ENCODE measurements at places on chromosomes 13 and 19. TPM values are rescaled to one million over a fixed set of nuclear protein-coding genes. Genes with fewer than 3 reads are reported as not detected.

DNA sequence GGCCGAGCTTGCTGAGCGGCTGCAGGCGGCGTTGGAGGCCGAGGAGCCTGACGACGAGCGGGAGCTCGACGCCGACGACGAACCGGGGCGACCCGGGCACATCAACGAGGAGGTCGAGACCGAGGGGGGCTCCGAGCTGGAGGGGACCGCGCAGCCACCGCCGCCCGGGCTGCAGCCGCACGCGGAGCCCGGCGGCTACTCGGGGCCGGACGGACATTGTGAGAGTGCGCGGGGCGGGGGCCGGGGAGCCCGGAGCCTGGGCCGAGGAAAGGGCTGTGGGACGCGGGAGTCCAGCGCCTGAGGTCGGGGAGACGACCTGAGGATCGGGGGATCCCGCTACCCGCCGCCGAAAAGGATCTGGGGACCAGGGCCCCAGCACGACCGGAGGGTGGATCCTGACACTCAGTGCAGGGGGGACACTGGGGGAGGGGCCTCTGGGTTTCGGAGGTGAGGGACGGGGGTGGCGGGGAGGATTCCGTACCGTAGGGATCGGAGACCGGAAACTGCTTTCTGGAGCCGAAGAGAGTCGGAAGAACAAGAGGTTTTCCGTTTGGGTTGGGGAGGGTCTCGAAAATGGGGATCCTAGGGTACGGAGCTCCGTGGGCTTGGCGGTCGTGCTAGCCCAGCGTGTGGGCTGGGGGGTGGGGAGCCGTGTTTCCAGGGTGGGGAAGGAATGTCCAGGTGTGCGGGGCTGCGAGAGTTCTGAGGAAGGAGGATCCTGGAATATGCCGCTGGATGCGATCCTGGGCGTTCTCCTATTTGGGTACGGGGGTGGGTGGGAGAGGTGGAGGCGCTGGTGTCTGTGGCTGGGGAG is 616 bp downstream of the HNRNPUL1 start:
- DNase-seq = peak; percentile 79
- H3K4me3 ChIP-seq = peak overlapping the region; percentile 96
- peaks cover 22% of the 10 kb centered on the region for H3K4me1 ChIP-seq
- no peaks in the 10 kb centered on the region for H3K27me3 ChIP-seq

The TNNT1 gene
- total RNA-seq = not detected

- DNase-seq = no peak
- H3K4me1 ChIP-seq = peaks cover 18% of the 10 kb centered on the region
- no peaks in the 10 kb centered on the region for H3K36me3 ChIP-seq
- H3K27me3 ChIP-seq = no peaks in the 10 kb centered on the region
- no peak overlapping the region for H3K4me3 ChIP-seq
These were observed 177.3 kb downstream of the COL4A1 start for GRCh38 chr13:110129539-110130186.

- H3K36me3 ChIP-seq = no peaks in the 10 kb centered on the region
- peaks cover 35% of the 10 kb centered on the region for H3K27me3 ChIP-seq
- no peak overlapping the region for H3K27ac ChIP-seq
- DNase-seq = no peak
These were observed 9.1 kb downstream of the SLITRK5 start for GRCh38 chr13:87680298-87680697.

The MEIOSIN gene
- not detected for total RNA-seq

The METTL21C gene
- not detected for total RNA-seq

The BCL3 gene
- total RNA-seq = 4.4 TPM

The STK11 gene
- 55.1 TPM for total RNA-seq

GRCh38 chr19:4376028-4376670 is 24.2 kb downstream of the SH3GL1 start:
- peaks cover 8% of the 10 kb centered on the region for H3K36me3 ChIP-seq
- peaks cover 100% of the 10 kb centered on the region for H3K4me1 ChIP-seq
- no peak for DNase-seq
- H3K4me3 ChIP-seq = no peak overlapping the region

The PODNL1 gene
- total RNA-seq = not detected

DNA sequence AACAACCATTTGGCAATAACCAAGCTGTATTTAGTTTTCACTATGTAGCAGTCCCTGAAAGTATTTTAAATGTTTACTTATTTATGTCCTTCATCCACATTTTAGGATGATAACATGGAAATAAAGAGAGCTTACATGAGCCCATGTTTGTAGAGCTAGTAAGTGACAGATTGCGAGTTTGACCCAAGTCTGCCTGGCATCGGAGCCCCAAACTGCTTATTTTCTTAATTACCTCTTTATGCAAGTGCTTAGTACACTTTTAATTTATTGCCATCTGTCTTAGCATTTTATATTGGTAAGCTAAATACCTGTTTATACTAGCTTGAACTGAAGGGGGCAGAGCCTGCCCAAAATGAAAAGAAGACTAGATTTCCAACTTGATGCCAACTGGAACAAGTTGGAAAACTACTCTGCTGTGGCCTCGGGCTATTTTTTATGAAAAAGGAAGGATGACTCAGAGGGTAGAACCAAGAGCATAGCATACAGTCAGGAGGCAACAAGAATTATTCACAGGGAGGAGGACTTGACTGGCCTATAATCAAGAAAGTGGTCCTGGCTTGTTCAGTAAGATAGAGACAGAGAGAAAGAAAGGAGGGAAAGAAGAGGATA is 150.2 kb downstream of the NDFIP2 start:
- no peaks in the 10 kb centered on the region for H3K4me1 ChIP-seq
- no peaks in the 10 kb centered on the region for H3K36me3 ChIP-seq
- no peak overlapping the region for H3K4me3 ChIP-seq

DNA sequence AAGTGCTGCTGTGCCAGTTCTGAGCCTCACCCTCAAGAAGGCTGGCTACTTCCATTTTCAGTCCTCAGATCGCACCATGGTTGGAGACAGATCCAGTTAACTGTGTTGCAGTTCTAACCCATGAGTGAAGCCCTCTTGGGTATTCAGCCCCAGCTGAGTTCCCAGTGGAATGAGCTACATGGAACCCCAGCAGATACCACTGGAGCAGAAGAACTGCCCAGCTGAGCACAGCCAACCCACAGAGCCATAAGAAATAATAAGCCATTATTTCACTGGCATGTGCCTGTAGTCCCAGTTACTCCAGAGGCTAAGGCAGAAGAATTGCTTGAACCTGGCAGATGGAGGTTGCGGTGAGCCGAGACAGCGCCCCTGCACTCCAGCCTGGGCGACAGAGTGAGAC is 59.9 kb downstream of the LATS2 start:
- H3K27me3 ChIP-seq = no peaks in the 10 kb centered on the region
- H3K4me3 ChIP-seq = no peak overlapping the region
- H3K27ac ChIP-seq = no peak overlapping the region
- peaks cover 8% of the 10 kb centered on the region for H3K36me3 ChIP-seq
- H3K4me1 ChIP-seq = peaks cover 36% of the 10 kb centered on the region
- no peak for DNase-seq

DNA sequence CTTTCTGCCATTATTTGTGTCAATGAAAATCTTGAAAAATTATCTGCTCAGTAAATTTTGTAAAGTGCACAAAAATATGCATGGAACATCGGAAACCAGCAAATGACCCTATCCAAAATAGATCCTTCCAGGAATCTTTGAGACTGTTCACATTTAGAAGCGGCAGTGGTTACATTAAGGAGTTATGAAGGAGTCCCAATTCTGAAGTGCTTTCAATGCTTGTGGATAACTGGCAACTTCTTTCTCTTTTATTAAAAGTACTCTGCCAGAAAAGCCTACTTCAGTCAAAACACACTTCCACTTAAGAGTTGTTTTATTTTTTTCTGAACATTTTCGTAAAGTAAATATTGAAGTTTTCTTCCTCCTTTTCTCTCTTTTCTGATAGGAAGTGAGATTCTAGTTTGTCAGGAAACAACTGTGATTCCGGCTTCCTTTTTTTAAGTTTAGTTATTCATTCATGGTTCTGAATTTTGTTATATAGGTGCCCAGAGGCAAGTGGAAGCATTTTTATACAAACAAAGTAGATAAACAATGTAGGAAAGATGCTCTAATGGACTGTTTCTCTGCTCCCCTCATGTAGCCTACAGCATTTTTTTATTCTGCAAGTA is 83.5 kb downstream of the PCDH9 start:
- no peak for DNase-seq
- peaks cover 19% of the 10 kb centered on the region for H3K4me1 ChIP-seq
- H3K4me3 ChIP-seq = no peak overlapping the region
- no peak overlapping the region for H3K27ac ChIP-seq

DNA sequence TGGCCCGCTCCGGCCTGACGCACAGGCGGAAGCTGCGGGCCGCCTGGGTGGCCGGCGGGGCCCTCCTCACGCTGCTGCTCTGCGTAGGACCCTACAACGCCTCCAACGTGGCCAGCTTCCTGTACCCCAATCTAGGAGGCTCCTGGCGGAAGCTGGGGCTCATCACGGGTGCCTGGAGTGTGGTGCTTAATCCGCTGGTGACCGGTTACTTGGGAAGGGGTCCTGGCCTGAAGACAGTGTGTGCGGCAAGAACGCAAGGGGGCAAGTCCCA is 4.4 kb downstream of the FFAR1 start:
- H3K36me3 ChIP-seq = no peaks in the 10 kb centered on the region
- H3K27me3 ChIP-seq = no peaks in the 10 kb centered on the region
- no peak for DNase-seq
- no peak overlapping the region for H3K27ac ChIP-seq

GRCh38 chr13:51479199-51479523 is 26.3 kb upstream of the INTS6 start:
- no peak overlapping the region for H3K4me3 ChIP-seq
- no peaks in the 10 kb centered on the region for H3K36me3 ChIP-seq
- no peak overlapping the region for H3K27ac ChIP-seq
- H3K4me1 ChIP-seq = peaks cover 19% of the 10 kb centered on the region
- no peak for DNase-seq
- H3K27me3 ChIP-seq = no peaks in the 10 kb centered on the region

- H3K27me3 ChIP-seq = no peaks in the 10 kb centered on the region
- H3K36me3 ChIP-seq = no peaks in the 10 kb centered on the region
- no peaks in the 10 kb centered on the region for H3K4me1 ChIP-seq
- no peak for DNase-seq
- H3K27ac ChIP-seq = no peak overlapping the region
These were observed 482.6 kb upstream of the GPC6 start for GRCh38 chr13:92743992-92744391.

The IGFL3 gene
- not detected for total RNA-seq

DNA sequence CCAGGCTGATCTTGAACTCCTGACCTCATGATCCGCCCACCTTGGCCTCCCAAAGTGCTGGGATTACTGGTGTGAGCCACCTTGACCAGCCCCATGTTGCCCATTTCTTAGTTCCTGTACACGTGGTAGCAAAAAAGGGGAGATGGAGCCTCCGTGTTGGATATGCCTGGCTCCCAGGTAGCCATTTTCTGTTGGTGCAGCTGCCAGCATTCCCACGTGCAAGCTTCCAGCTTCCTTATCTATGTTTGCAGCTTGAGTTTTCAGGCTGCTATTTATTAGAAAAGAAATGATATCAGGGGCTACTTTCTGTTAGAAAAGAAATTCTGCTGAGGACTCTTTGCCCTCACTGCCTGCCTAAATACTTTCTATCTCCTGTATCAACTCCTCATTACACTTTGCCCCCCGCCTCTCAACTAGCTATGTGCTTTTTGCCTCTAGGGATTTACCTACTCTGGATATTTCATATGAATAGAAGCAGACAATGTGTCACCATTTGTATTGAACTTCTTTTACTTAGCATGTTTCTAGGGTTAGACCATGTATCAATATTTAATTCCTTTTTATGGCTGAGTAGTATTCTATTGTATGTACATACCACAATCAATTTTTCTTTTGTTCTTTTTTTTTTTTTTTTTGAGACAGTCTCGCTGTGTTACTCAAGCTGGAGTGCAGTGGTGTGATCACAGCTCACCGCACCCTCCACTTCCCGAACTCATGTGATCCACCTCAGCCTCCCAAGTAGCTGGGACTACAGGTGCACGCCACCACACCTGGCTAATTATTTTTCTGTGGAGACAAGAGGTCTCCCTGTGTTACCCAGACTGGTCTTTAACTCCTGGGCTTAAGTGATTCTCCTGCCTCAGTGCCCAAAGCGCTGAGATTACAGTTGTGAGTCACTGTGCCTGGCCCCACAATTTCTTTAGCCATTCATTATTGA is 3.4 kb upstream of the TMED1 start:
- no peak for DNase-seq
- H3K27ac ChIP-seq = no peak overlapping the region
- no peaks in the 10 kb centered on the region for H3K36me3 ChIP-seq
- no peaks in the 10 kb centered on the region for H3K27me3 ChIP-seq
- peaks cover 19% of the 10 kb centered on the region for H3K4me1 ChIP-seq
- no peak overlapping the region for H3K4me3 ChIP-seq

The NLRP11 gene
- total RNA-seq = not detected

The CYP4F2 gene
- not detected for total RNA-seq

DNA sequence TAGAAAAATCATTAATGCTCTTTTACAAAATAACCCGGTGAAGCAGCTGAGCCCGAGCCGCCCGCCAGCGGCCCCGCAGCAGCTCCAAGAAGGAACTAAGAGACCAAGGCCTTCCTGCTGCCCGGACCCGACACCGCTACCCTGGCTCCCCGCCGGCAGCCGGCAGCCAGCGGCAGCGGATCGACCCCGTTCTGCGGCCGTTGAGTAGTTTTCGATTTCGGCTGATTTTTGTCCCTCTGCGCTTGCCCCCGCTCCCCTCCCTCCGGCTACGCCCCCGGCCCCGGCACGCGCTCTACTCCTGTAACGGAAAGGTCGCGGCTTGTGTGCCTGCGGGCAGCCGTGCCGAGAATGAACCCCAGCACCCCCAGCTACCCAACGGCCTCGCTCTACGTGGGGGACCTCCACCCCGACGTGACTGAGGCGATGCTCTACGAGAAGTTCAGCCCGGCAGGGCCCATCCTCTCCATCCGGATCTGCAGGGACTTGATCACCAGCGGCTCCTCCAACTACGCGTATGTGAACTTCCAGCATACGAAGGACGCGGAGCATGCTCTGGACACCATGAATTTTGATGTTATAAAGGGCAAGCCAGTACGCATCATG is at the start of gene PABPC3:
TSS of gene PABPC3 (plus strand) at position 286 of the 603 bp plus-strand sequence. CDS start at position 349, 63 bp downstream.
- DNase-seq = no peak
- peaks cover 56% of the 10 kb centered on the region for H3K27me3 ChIP-seq
- H3K36me3 ChIP-seq = no peaks in the 10 kb centered on the region
- no peaks in the 10 kb centered on the region for H3K4me1 ChIP-seq

DNA sequence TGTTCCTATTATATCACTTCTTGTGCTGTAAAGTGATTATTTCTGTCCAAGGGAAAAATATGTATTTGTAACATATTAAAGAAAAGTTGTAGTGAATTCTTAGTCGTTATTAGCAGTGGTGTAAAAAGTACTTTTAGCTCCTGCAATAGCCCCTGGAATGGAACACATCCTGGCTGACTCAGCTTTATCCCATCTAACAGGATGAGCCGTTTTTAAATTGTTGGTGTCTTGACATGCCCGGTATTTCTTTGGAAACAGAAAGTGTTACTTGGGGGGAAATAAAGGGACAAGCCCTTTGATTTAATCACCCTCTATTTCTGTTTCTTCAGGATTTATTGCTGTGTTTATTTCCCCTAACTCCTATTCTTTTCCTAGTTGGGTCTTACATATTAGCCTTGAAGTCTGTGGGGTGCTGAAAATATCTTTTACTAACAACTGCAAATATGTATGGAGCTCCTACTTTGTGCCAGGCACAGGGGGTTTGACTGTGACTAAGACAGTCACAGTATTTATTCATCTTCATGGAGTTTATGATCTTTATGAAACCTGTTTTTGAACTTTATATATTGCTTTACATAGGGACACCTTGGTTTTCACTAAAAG is 17.9 kb downstream of the COG3 start:
- H3K27ac ChIP-seq = no peak overlapping the region
- H3K27me3 ChIP-seq = no peaks in the 10 kb centered on the region
- DNase-seq = no peak
- H3K36me3 ChIP-seq = peaks cover 74% of the 10 kb centered on the region
- no peak overlapping the region for H3K4me3 ChIP-seq

All from stomach (tissue), 19 donors.